ENCODE measurements at places on chromosomes 6 and 20. TPM values are rescaled to one million over a fixed set of nuclear protein-coding genes. Genes with fewer than 3 reads are reported as not detected.

PMEPA1 gene
- 5.7 TPM for total RNA-seq

APCDD1L gene
- 15.8 TPM for total RNA-seq

HLA-DOA gene
- not detected for total RNA-seq

GPX5 gene
- not detected for total RNA-seq

SAMD10 gene
- total RNA-seq, result 1.6 TPM

HRH3 gene
- not detected for total RNA-seq

GATA5 gene
- not detected for total RNA-seq

TSBP1 gene
- total RNA-seq, result not detected

EFCAB8 gene
- not detected for total RNA-seq

DOK5 gene
- 0.13 TPM for total RNA-seq

DNA sequence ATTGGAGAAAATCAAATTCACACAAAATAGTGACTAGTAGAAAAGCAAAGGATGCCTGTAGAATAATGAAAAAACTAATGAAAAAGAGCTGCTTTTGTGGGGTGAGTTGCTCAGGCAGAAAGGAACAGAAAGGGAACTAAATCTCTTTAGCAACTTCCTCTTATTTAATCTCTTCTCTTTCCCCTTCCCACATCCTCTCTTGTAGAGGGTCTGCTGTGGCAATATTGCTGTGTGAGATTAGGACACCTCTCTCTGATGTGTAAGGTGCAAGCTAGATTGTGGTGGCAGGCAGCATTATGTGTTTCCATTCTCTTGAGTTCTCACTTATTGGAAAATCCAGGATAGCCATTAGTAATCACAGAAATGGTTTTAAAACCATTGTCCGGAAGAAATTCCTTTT is 49.7 kb downstream of the SYNE1 start:
- DNase-seq, result no peak

DNA sequence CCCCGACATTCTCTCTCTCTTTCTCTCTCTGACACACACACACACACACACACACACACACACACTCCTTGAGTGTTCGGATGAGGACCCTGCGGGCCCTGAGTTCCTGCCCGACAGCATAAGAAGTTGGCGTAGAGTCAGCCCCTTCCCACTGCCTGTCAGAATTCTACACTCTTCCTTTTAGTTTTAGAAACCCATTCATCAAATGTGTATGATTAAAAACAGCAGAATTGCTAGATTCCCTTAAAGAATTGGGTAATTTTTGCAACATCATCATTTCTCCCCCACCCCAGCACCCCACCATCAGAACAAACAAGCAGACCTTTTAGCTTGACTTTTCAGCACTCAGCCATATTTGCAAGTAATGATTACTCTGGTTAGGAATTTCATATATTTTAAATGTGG is 322.8 kb downstream of the FARS2 start:
- peak; percentile 62 for DNase-seq

- no peak for DNase-seq
These were observed 866.8 kb upstream of the FLRT3 start for GRCh38 chr20:15204234-15204633.

DNA sequence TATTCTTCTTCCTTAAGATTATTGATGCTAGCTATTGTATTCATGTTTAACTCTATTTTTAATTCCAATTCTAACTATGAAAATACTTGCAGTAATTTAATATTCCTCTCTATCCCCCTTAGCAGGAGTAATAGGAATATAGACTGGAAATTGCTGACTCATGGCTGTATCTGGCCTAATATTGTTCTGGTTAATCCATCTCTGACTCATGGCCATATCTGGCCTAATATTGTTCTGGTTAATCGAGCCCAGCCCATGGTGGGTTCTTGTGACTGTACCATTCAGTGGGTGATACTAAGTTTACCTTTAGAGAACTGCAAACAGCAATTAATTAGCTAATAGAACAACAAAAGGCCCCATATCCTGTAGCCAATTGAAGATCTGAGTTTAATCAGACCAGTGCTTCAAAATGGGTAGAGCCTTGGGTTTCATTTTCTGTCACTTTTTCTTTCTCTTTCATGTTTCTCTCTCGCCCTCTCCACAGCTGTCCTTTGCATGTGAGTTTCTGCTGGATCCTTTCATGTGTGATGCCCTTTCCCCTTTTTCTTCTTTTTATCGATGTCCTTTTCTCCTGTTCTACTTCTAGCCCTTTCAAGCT is 50.6 kb downstream of the SLC22A3 start:
- DNase-seq, result no peak

- DNase-seq, result no peak
These were observed 1.4 kb upstream of the SNTA1 start for GRCh38 chr20:33444797-33445560.

DNA sequence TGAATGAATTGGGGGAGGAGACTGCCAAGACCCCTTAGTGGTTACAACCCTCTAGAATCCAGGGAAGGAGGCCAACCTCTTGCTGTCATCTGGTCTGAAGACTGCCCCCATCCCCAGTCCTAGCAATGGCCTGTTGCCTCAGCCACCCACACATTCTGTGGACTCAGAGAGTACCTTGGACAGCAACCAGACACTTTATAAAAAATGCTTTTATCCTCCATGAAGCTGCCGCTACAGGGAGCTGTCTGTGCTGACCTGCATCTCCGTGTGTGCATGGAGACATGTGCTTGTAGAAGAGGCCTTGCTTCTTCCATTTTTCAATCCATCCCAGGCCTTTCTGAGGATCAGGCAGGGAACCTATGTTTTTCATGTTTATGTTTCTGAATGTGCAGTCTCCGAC is 15.2 kb downstream of the CDH22 start:
- peak; percentile 60 for DNase-seq

DNA sequence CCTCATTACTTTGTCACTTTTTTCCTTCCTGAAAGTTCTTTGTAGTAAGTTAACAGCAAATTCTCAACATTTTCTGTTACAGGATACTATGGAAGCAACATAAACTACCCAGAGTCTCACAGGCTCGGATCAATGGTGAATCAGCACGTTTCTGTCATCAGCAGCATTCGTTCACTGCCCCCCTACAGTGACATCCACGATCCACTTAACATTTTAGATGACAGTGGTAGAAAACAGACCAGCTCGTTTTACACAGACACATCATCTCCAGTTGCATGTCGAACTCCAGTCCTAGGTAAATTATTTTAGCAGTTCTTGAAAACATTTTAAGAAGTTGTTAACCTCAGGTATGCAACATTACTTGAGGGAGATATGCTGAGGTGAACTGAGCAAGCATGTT is 51.6 kb downstream of the RFX6 start:
- DNase-seq, result no peak

DNA sequence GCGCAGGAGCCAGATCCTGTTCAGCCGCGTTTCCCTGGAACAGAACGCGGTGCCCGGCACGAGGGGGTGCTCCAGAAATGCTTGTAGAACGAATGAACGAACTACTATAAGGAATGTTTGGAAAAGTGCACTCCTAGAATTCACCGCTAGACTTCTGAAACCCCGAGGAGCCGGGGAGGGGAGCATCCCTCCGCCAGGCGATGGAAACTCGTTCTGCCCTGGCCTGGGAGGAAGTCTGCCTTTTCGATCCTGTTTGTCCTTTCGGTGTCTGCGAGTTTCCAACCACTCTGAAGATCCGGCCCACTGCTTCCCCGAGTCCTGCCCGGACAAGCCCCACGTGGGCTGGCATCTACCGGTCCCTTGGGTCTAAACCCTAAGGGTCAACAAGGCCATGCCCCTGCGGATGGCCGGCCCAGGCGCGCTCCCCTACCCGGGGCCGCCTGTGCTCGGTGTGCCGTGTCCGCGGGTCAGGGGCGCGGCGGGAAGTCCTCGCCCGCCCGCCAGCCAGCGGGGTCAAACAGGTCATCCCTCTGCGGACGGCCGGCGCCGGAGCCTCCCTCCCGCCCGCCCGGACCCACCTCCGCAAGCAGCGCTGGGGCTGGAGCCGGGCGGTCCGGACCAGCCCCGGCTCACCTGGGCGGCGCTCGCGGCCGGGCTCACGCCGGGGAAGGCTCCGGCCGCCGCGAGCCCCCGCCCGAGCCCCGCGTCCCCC is 526 bp downstream of the SULF2 start:
- DNase-seq, result no peak

- DNase-seq, result no peak
These were observed 301.2 kb upstream of the BMP2 start for GRCh38 chr20:6466075-6466810.

DNA sequence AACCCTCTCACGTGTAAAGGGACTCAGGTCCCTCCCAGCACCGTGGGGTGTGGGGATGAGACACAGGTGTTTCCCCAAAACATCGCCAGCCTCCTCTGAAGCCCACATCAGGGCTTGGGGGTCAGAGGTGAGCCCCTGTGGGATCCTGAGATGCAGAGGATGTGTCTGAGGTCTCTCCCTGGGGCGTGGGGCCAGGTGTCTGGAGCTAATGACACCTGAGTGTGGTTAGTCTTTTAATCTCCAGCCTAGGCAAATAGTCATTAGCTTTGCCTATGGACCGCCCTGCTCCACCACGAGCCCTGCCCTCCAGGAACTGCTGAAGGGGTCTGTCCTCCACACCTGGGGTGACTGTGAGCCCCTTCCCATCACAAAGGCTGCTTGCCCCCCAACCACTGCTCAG is 1.7 kb downstream of the SRMS start:
- DNase-seq, result no peak

DNA sequence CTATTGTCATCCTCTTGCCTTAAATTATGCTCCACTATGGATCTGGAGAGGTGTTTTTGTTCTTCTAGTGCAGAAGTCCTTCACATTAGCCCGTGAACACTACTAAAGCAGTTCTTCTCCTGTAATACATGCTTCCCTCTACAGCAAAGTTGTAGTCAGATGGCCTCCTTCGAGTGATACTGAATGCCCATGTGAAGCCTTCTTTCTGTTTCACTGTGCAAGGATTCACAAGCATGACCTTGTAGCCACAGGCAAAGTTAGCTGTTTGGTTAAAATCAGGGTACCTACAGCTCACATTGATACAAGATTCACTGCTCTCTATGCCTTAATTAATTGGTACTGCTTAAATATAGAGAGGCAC is 47.6 kb downstream of the ARHGAP18 start:
- DNase-seq, result no peak

- no peak for DNase-seq
These were observed 116.6 kb downstream of the CRYBG1 start for GRCh38 chr6:106477146-106477545.

- no peak for DNase-seq
These were observed 96.4 kb upstream of the IYD start for GRCh38 chr6:150272264-150272975.

DNA sequence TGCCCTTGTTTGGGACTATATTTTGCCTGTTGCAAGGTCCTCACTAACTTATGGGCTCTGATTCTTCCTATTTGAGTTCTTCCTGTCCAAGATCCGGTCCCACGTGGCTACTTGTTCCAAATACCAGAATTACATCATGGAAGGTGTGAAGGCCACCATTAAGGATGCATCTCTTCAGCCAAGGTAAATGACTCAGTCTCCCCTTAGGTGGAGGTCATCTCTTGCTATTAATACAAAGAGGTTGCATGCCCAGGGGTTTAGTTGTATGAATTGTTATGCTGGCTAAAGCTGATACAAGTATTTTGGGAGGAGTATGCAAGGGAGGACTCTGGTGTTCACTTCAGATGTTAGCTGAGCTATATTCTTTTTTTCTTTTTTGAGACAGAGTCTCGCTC is 9.1 kb downstream of the RNF114 start:
- no peak for DNase-seq

DNA sequence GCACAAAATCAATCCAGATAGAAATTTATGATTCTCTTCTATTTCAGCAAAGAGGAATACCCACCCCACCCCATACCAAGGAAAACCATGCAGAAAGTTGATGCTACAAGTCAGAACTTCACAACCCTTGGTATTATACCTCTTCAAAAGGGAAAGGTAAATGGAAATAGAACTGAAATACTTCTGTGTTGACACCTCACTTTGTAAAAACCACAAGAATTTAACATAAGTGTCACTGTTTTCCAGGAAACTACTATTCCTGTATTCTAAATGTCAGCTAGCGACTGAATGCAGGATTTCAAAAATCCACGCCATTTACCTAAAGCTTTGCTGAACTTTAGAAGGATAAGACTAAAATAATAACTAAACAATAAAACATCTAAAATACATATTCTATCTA is 3.6 kb downstream of the CPNE1 start:
- no peak for DNase-seq

DNA sequence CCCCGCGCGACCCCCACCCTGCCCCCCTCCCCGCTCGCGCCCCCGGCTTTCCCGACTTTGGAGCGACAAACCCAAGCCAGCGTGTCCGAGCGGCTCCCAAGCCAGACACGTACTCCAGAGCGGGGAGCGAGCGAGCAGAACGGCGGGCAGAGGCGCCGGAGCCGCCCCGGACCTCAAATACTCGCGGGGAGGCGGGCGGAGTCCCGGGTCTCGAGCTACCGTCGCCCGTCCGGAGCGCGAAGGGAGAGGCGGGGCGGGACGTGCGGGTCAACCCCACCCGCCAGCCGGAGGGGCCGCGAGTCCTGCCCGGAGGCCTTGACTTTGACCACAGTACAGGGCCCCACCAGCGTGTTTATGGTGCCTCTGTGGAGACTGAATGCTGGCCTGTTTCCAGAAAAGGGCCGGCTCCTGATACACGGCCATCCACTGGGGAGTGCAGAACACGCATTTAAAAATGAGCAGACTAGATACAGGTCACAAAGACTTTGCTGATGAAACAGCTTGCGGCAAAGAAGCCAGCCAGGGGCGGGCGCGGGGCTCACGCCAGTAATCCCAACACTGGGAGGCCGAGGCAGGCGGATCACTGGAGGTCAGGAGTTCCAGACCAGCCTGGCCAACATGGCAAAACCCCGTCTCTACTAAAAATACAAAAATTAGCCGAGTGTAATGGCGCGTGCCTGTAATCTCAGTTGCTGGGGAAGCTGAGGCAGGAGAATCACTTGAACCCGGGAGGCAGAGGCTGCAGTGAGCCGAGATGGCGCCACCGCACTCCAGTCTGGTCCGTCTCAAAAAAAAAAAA is at the start of gene SERPINB6:
Gene SERPINB6 (minus strand): TSS at position 148 of the 799 bp plus-strand sequence. CDS start 12,235 bp downstream, outside the sequence.
- peak; percentile 74 for DNase-seq

- DNase-seq, result no peak
These were observed 715.8 kb upstream of the HS3ST5 start for GRCh38 chr6:115058414-115059211.

DNA sequence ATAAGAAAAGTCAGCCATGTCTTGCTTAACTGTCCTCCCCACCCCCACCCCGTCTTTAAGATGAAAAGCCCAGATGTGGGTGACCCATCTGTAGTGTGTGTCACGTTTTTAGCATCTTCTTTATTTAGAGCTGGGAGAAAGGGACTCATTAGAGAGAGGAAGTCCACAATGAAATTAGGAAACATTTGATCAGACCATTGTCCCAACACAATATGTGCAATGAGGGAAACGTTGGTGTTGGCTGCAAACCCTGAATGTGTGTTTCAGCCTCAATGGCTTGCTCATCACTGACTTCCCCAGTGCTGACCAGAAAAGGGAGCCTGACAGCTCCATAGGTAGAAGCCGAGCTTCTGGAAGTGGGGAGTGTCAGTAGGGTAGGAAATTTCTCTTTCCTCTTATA is 475.7 kb downstream of the CD83 start:
- DNase-seq, result no peak

GRCh38 chr6:37382994-37383765 is 29.4 kb downstream of the RNF8 start:
- no peak for DNase-seq

DNA sequence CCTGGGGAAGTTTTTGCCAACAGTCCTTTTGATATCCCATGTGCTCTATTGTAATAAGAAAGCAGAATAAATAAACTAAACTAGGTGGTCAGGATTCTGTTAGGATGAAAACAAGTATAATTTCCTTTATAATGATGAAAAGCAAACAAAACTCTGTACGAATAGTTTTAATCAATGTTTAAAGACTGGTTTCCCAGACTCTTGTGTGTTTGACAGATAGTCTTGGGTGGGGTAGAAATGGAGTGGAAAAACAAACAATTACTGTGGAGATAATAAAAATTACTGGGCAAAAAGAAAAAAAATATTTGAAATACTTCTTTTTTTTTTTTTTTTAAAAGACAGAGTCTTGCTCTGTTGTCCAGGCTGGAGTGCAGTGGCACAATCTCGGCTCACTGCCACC is 152.1 kb upstream of the FLRT3 start:
- no peak for DNase-seq
